ENCODE measurements at places on chromosomes 16 and 17.

- no peak for DNase-seq
These were observed 730.2 kb upstream of the RBFOX1 start for GRCh38 chr16:6602405-6602804.

- no peak for DNase-seq
These were observed 52.4 kb downstream of the DUSP14 start for GRCh38 chr17:37541880-37542660.

DNA sequence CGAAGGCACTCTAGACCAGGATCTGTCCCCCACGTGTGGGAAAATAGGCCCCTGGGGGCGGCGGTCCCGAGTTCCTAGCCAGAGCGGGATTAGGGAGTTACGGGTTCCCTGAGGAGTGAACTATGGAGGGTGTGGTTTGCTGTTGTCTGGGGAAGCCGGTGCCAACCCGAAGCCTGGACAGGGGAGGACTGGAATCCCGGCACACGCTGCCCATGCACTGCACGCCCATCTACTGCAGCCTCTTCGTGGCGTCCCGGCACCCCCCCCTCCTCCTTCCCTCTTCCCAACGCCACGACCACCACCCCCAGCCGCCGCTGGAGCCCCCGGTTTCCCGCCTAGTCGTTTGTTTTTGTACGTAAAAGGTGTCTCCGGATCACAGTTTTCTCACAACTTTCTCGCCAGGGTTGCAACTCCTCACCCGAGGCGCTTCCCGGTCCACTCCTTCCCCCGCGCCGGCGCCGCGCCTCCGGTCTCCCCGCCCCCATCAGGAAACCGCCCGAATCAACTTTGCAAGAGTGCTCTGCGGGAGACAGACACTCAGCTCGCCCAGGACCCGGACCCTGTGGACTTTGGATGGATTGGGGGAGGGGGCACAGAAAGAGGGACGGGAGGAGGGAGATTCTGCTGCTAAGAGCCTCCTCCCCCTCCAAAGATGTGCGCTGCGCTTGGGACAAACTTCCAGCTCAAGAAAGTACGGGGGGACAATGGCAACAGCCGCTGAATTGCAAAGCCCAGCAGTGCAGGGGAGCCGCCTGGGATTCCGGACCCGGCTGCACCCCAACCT lies 1.4 kb upstream of the LHX1 start:
- no peak for DNase-seq

GRCh38 chr17:66304304-66305174 lies 2.1 kb downstream of the PRKCA start:
- DNase-seq = no peak

DNA sequence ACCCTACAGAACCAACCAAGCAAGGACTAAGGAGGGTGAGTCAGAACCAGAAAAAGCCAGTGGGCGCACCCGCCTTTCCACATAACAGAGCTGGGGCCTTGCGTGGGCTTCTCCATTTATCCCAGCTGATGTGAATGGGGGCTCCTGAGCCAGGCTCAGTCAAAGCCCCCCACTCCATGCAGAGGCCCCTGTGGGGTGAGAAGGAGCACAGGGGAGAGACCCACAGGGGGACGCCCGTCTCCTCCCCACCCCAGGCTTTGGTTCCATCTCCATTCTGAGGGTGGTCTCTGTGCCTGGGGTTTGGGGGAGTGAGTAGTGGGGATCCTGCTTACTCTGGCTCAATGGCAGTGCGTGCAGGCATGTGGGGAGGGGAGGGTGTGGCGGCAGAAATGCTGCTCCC lies 210.1 kb upstream of the TNRC6C start:
- no peak for DNase-seq

DNA sequence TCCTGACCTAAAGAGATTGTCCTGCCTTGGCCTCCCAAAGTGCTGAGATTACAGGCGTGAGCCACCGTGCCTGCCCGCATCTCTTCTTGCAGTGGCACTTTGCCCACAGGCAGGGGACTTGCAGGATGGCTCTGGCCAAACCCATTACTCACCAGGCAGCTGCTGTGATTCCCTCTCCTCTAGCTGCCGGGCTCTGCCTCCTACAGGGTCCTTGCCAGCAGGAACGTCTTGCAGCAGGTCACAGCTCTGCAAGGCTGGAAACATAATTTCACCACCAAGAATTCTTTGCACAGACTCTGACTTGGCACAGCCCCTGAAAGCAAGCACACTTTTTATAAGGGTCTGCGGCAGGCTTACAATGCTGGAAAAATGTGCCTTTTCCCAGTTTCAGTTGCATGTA lies 20.3 kb downstream of the COX4I1 start:
- peak; percentile 41 for DNase-seq

GRCh38 chr17:40382251-40382650 lies 17.7 kb upstream of the GJD3 start:
- DNase-seq = no peak

DNA sequence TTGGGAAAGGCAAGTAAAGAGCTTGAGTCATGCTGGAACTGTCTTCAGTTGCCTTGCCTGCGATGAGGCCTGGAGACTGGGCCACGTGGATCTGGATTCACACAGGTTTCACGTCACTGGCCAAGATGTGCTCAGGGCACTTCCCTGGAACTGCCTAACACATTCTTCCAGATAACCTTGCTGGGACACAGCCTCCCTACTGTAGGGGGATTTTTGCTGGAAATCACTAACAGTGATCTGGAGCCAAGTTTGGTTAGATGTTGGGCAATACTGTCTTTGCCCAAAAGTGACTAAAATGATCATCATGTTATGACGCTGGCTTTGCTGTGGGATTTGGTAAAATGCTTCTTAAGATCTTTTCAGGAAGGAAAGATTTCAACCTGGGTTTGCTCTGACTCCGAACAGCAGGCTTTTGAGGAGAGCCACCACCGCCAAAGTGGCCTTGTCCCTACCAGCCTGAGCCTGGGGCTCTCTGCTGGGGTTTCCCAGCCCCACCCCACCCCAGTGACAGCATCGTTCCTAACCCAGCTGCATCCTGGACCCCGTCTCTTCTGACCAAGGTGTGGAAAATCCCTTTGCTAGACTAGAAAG lies 14.7 kb downstream of the C1QTNF1 start:
- DNase-seq = no peak

- DNase-seq = no peak
These were observed 19.3 kb upstream of the PABPN1L start for GRCh38 chr16:88885693-88886280.

DNA sequence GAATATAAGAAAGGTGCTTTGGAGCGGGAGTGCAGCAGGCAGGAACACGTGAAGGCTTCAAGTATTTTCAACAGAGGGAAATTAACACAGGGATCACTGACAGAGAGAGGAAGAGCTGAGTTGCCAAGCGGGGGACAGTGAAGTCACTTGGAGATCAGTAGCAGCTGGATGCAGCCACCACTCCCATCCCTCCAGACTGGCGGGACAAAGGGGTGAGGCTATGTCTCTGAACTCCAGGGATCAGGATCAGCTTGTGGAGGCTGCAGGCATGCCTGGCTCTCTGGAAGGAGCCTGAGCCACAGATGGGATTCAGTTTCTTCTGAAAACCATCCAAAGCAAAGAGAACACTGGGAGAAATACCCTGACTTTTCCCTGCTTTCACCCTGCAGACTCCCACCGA lies 113.7 kb upstream of the IRX3 start:
- no peak for DNase-seq

DNA sequence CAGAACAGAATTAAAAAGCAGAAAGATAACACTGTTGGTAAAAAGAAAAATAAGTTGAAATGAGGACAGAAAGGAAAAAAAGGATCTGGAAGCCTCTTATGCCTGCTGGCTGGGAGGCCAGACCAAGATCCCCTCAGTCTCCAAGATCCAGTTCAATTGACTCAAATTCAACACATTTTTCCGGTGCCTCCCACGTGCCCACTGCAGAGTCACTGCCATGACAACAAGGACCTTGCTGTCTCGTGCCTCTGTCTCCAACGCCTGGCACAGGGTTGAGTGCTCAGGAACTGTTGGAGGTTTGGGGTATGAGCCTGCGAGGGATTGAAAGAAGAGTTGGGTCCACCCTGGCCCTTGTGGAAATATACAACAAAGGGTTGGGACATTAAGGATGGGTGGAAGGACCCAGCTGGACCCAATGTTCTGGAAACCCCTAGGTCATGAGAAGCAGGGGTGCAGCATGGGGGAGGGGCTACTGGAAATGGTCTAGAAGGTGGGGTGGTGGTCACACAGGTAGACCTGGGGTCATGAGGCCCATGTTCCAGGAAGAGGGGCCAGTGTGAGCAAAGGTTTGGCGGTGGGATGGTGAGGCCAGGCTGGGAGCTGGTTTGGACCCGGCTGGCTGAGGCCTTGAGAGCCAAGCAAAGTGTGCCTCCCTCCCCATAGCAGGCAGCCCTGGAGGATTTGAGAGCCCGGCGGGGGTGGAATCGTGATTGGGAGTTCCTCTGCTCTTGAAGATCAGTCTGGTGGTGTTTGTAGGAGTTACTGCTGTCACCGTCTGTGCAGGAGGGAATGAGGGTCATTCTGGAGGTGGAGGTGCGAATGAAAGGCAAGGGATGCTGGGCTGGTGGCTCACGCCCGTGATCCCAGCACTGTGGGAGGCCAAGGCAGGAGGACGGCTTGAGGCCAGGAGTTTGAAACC lies 1.3 kb downstream of the IL34 start:
- no peak for DNase-seq

GRCh38 chr16:81427219-81427618 lies 17.4 kb upstream of the CMIP start:
- DNase-seq = no peak

GRCh38 chr16:51134269-51134812 lies 16.7 kb downstream of the SALL1 start:
- no peak for DNase-seq

DNA sequence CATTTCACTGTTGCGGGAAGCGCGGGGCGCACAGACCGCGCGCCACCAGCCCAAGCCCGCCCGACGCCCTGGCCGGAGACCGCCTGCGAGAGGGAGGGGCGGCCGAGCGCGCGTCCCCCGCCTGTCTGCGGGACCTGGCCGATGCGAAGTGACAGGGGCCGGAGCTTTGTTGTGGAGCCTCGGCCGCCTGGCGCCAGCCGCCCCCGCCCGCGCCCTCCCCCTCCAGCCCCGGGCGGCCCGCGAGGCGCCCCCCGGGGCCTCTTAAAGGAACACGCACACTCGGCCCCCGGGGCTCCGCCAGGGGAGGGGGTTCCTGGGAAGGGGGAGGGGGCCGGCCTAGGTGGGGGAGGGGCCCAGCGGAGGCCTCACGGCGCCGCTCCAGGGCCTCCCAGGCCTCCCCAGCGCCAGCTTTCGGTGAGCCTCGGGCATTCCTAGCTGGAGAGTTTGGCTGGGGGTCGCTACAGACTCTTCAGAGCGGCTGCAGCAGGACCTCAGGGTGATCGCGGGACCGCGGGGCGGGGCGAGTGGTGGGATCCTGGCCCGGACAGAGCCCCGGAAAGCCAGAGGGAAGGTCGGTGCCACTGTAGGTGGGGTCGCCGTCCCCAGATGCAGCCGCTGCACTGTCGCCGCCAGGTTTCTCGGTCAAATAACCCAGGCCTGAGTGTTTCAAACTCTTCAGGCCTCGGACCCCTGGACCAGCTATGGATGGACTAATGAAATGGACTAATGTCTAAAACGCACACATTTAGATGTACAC lies 2.4 kb upstream of the TBX2 start:
- no peak for DNase-seq

GRCh38 chr16:12220766-12221165 lies 244.2 kb downstream of the SNX29 start:
- no peak for DNase-seq

GRCh38 chr16:66152181-66152580 lies 214.3 kb upstream of the CDH5 start:
- DNase-seq = no peak

- no peak for DNase-seq
These were observed 63.1 kb downstream of the KCNJ2 start for GRCh38 chr17:70232466-70232865.

GRCh38 chr16:80846680-80847079 lies 42.3 kb upstream of the CDYL2 start:
- no peak for DNase-seq

- DNase-seq = no peak
These were observed 93.8 kb downstream of the USP31 start for GRCh38 chr16:23055481-23055880.

GRCh38 chr16:85383836-85384832 lies 229.0 kb upstream of the GSE1 start:
- DNase-seq = no peak

- DNase-seq = no peak
These were observed 7.0 kb upstream of the C1QTNF8 start for GRCh38 chr16:1102921-1103635.

DNA sequence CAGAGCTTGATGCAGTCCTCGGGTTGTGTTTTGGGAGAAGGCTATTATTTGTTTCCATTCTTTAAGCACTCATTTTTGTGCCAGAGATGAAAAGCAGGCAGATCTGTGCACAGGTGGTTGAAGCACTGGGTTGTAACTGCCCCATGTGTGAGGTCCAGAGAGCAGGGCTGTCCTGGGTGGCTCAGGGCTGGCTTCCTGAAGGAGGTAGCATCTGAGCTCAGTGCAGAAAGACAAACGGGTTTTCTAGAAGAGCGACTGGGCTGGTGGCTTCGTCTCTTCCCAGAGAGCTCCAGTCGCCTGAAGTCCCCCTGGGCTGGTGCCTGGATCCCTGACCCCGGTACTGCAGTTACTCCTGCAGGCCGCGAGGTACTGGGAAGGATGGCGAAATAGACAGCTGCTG lies 274.0 kb downstream of the SNX29 start:
- no peak for DNase-seq

- no peak for DNase-seq
These were observed 686 bp downstream of the MLST8 start for GRCh38 chr16:2205967-2206313.

DNA sequence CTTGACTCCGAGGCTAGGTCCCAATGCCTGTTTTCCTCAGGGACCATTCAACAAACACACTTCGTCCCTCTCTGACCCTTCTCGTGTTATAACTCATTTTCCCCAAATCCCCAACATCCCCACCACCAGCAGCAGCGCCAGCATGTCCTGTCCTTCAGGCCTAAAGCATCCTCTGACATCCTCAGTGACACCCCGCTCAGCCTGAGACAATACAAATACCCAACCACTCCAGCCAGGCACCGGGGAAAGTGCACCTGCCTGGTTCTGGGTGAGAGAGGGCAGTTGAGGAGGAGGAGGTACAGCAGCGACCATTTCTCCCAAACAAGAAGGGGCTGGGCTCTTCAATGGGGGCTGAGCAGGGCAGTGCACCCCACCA lies 4.7 kb downstream of the MNT start:
- DNase-seq = no peak

All from dorsolateral prefrontal cortex (tissue), 122 donors.